ENCODE measurements at places on chromosomes 13 and 19.

DNA sequence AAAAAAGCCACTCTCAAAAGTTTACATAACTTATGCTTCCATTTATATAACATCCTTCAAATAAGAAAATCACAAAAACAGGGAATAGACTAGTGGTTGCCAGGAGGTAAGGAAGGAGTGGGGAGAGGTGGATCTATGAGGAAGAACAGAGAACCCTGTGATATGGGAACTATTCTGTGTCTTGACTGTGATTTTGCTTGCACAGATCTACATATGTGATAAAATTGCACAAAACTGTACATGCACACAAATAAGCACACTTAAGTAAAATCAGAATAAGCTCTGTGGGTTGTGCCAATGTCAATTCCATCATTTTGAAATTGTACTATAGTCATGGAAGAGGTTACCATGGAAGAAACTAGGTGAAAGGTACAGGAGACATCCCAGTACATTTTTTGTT, 121.6 kb upstream of the SGCG start:
- DNase-seq, result no peak

GRCh38 chr19:49120868-49121267, 1.5 kb downstream of the PPFIA3 start:
- DNase-seq, result no peak

GRCh38 chr13:33015791-33016323, 366 bp upstream of the KL start:
- DNase-seq, result no peak

- no peak for DNase-seq
Observed at GRCh38 chr19:50016225-50016807, 8.9 kb downstream of the VRK3 start.

- DNase-seq, result no peak
Observed at GRCh38 chr19:621819-622218, 11.5 kb downstream of the POLRMT start.
